ENCODE measurements at places on chromosomes 5 and 9. TPM values are rescaled to one million over a fixed set of nuclear protein-coding genes. Genes with fewer than 3 reads are reported as not detected.

CCNB1 gene
- 4.4 TPM for total RNA-seq

GRCh38 chr9:121700832-121701419 lies 49.5 kb downstream of the DAB2IP start:
- no peak for DNase-seq
- H3K27ac ChIP-seq = peak overlapping the region; percentile 80
- peaks cover 10% of the 10 kb centered on the region for H3K27me3 ChIP-seq
- H3K4me3 ChIP-seq = peak overlapping the region; percentile 68
- peaks cover 31% of the 10 kb centered on the region for H3K4me1 ChIP-seq
- H3K36me3 ChIP-seq = no peaks in the 10 kb centered on the region

PCDHGA9 gene
- 4.8 TPM for total RNA-seq

DDX4 gene
- not detected for total RNA-seq

DNA sequence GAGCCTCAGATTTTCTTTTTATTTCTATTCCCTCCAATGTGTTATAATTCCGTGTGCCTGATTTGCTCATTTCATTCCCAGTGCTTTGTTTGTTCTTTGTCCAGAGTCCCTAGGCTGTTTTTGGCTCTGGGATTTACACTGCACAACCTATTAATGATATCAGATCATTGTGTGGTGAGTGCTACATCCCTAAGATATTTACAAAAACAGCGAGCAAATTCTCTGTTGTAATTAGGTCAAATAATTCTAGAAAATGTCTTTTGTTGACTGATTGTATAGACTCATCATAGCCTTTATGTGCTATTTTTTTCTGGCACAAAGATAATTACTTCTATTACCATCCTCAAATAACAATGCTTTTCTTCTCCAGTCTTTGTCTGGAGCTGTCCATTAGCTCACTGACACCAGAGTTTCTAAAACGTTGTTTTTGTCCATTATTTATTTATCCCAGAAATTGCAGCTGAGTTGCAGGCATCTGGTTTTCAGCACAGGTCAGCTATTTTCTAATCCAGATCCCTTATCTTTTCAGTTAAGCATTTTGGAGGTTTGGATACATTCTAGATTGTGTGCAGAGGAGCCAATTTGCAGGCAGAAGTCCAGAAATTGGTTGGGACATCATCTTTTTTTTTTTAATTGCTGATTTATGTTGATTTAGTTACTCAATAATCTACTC lies 379.9 kb upstream of the DMAC1 start:
- H3K27ac ChIP-seq = no peak overlapping the region
- H3K36me3 ChIP-seq = no peaks in the 10 kb centered on the region
- no peaks in the 10 kb centered on the region for H3K4me1 ChIP-seq
- no peaks in the 10 kb centered on the region for H3K27me3 ChIP-seq
- DNase-seq = no peak

C5orf15 gene
- total RNA-seq = 31.1 TPM

DNA sequence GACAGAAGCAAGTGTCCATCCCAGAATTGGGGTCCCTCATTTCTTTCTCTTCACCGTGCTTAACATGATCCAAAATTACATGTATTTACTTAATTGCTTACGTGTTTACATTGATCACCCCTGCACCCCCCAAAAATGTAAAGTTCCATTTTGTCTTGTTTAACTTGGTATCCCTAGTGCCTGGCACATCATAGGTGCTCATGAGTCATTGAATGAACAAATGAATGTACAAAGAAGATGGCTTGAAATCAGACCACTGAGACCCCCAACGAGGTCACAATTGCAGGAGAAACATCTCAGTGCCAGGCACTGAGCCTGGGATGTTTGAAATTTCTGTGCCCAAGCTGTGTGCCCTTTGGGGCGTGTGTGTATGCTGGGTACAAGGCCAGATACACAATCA lies 45.2 kb upstream of the NDFIP1 start:
- H3K27me3 ChIP-seq = no peaks in the 10 kb centered on the region
- DNase-seq = no peak
- no peak overlapping the region for H3K4me3 ChIP-seq
- H3K4me1 ChIP-seq = peaks cover 7% of the 10 kb centered on the region

DNA sequence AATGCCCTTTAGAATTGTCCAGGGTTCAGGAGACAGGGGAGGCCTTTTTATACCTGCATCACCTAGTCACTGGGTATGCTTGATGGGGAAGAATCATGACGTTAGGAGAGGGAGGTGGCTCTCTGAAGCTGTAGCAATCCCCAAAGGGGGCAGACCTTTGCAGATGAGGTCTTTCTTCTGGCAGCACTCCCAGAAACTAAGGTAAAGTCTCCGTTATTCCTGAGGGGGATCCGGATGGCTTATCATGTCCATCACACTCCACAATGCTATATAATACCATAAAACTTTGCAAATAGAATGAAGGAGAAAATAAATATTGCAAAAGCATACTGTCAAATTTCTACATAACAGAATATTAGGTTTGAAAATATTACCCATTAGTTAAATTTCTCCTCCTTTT lies 21.5 kb upstream of the CAST start:
- no peak overlapping the region for H3K27ac ChIP-seq
- H3K36me3 ChIP-seq = no peaks in the 10 kb centered on the region
- no peak for DNase-seq
- H3K4me3 ChIP-seq = no peak overlapping the region
- peaks cover 6% of the 10 kb centered on the region for H3K4me1 ChIP-seq

SYK gene
- total RNA-seq = 88.9 TPM

GRCh38 chr5:109191153-109191558 lies 218.6 kb downstream of the PJA2 start:
- no peak for DNase-seq
- H3K4me1 ChIP-seq = peaks cover 9% of the 10 kb centered on the region
- no peak overlapping the region for H3K4me3 ChIP-seq

SLCO6A1 gene
- not detected for total RNA-seq

GRCh38 chr5:76379316-76379715 lies 23.8 kb upstream of the IQGAP2 start:
- no peak overlapping the region for H3K27ac ChIP-seq
- DNase-seq = no peak
- H3K4me3 ChIP-seq = no peak overlapping the region

DNA sequence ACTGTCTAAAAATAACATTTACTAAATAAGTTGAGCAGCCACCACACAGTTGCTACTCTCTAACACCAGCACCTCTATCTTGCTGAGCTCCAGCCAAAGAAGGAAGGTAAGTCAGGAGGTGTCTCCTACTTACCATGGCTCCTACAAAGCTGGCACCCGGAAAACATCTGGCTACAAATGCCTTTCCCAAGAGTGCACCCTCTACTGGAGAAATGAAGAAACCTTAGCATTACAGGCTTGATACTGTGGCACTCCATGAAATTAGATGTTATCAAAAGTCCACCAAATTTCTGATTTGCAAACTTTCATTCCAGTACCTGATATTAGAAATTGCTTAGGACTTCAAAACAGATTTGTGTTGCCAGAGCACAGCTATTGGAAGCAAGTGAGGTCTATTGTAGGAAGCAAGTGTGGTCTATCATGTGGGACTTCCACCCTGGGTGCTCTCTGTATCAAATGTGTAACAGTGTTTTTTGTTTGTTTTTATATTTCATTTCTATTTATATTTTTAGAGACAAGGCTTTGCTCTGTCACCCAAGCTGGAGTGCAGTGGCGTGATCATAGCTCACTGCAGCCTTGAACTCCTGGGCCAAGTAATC lies 25.7 kb upstream of the RFK start:
- no peaks in the 10 kb centered on the region for H3K27me3 ChIP-seq
- H3K36me3 ChIP-seq = no peaks in the 10 kb centered on the region
- DNase-seq = no peak
- no peak overlapping the region for H3K27ac ChIP-seq
- no peaks in the 10 kb centered on the region for H3K4me1 ChIP-seq

LRRC26 gene
- 1.0 TPM for total RNA-seq

- H3K4me3 ChIP-seq = peak overlapping the region; percentile 62
- no peak for DNase-seq
- peak overlapping the region; percentile 100 for H3K27ac ChIP-seq
- no peaks in the 10 kb centered on the region for H3K27me3 ChIP-seq
- H3K4me1 ChIP-seq = peaks cover 68% of the 10 kb centered on the region
- H3K36me3 ChIP-seq = no peaks in the 10 kb centered on the region
These were observed 136.4 kb downstream of the C9orf50 start for GRCh38 chr9:129484352-129485000.

DNA sequence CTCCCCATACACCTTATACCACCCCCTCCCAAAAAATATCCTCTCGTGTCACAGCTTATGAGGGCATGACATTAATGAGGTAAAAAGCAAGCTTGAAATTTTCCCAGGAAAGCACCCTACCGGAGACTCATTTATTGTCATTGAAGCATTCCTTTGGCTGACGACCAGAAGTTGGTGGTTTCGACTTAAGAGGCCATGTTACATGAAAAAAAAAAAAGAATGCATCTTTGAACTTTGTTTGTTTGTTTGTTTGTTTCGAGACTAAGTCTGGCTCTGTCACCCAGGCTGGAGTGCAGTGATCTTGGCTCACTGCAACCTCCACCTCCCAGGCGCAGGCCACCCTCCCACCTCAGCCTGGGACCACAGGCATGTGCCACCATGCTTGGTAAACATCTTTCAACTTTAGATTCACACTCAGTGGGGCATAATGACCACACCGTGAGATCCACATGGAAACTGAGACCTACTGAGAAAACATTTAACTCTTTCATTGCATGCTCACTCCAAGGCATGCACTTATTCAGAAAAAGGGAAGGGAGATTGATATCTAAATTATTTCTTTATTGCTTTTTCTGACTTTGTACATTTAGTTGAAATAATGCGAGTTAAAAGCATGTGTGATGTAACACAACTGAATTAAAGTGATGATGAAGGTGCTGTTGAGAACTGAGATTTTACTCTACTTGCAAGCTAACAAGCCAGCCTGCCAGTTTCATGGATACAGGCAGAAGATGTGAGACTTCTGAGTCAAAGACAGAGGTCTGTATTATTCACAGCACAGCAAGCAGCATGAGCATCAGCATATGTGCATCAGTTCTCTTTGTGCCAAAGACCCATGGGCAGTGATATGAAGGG lies 5.1 kb upstream of the RAB14 start:
- H3K27me3 ChIP-seq = no peaks in the 10 kb centered on the region
- peaks cover 6% of the 10 kb centered on the region for H3K4me1 ChIP-seq
- H3K4me3 ChIP-seq = no peak overlapping the region
- H3K36me3 ChIP-seq = no peaks in the 10 kb centered on the region
- no peak overlapping the region for H3K27ac ChIP-seq

DNA sequence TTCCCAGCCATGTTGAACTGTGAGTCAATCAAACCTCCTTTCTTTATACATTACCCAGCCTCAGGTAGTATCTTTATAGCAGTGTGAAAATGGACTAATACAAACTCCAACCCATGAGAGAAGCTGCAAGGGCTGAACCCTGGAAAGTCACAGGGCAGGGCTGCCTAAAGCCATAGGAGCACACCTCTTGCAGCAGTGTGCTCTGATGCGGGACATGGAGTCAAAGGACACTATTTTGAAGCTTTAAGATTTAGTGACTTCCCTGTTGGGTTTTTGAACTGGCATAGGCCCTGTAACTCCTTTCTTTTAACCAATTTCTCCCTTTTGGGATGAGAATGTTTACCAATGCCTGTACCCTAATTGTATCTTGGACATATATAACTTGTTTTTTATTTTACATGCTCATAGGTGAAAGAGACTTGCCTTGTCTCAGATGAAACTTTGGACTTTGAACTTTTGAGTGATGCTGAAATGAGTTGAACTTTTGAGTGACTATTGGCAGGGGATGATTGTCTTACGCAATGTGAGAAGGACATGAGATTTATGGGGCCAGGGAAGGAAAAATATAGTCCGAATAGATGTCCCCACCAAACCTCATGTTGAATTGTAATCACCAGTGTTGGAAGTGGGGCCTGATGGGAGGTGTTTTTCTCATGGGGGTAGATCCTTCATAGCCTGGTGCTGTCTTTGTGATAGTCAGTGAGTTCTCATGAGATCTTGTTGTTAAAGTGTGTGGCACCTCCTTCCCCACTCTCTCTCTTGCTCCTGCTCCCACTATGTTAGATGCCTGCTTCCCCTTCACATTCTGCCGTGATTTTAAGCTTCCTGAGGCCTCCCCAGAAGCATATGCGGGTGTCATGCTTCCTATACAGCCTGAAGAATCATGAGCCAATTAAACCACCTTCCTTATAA lies 159.5 kb upstream of the SPEF2 start:
- no peak overlapping the region for H3K4me3 ChIP-seq
- no peak overlapping the region for H3K27ac ChIP-seq
- H3K4me1 ChIP-seq = no peaks in the 10 kb centered on the region
- no peaks in the 10 kb centered on the region for H3K36me3 ChIP-seq
- H3K27me3 ChIP-seq = no peaks in the 10 kb centered on the region

SPATA9 gene
- total RNA-seq = not detected

GRCh38 chr5:160451281-160451680 lies 29.6 kb downstream of the PTTG1 start:
- H3K36me3 ChIP-seq = no peaks in the 10 kb centered on the region
- no peak overlapping the region for H3K27ac ChIP-seq
- DNase-seq = no peak
- H3K27me3 ChIP-seq = no peaks in the 10 kb centered on the region

DNA sequence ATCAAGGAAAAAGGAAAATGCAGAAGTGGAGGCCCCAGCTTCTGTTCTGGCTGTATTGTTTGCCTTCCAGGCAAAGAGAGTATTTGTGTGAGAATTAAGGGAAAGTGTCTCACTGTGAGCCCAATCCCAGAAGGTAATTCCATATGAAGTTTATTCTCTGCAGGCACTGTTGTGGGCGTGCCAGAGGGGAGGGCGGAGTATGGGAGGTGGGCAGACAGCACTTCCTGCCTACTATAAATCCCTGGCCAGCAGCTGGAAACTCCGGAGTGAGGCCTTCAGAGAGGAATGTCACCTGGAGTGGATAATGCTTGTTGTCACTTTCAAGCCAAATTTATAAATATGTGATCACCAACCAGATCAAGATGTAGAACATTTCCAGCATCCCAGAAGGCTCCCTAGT lies 209.5 kb downstream of the ARHGAP26 start:
- no peak for DNase-seq
- no peaks in the 10 kb centered on the region for H3K36me3 ChIP-seq
- H3K4me3 ChIP-seq = no peak overlapping the region

GRCh38 chr9:83039303-83039702 lies 23.6 kb downstream of the RASEF start:
- no peaks in the 10 kb centered on the region for H3K4me1 ChIP-seq
- no peak overlapping the region for H3K4me3 ChIP-seq
- no peak for DNase-seq
- no peaks in the 10 kb centered on the region for H3K36me3 ChIP-seq
- H3K27ac ChIP-seq = no peak overlapping the region

TIFAB gene
- total RNA-seq = 0.30 TPM
